ENCODE measurements at places on chromosomes 16 and 17.

DNA sequence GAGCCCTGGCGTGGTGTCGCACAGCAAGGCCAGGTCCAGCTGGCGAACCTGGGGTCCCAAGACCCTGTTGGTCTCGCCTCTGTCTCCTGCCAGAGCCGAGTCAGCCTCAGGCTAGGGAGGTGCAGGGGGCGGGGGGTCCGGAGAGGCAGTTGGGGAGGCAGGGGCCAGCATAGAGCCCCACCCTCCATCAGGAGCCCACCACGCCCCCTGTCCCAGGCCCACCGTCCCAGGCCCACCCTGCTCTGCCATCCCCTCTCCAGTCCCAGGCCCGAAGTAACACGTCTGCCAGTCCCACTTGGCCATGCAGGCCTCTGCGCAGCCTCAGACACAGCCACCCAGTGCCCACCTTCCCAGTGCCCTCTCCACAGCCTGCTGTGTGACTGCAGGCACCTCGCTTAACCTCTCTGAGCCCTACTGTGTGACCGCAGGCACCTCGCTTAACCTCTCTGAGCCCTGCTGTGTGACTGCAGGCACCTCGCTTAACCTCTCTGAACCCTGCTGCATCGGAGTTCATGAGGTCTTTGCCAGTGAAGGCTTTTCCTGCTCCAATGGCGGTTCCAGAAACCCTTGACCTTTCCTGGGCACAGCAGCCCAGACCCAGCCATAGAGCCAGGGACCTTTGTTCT, 29.3 kb downstream of the ZNF469 start:
- no peak for DNase-seq

- DNase-seq = no peak
These were observed 698.8 kb upstream of the GOT2 start for GRCh38 chr16:59432896-59433295.

GRCh38 chr17:21199311-21199710, 14.7 kb downstream of the TMEM11 start:
- no peak for DNase-seq

GRCh38 chr16:707062-707538, 1.5 kb upstream of the FBXL16 start:
- no peak for DNase-seq

GRCh38 chr17:7114875-7115614, 423 bp upstream of the ASGR2 start:
- DNase-seq = no peak

DNA sequence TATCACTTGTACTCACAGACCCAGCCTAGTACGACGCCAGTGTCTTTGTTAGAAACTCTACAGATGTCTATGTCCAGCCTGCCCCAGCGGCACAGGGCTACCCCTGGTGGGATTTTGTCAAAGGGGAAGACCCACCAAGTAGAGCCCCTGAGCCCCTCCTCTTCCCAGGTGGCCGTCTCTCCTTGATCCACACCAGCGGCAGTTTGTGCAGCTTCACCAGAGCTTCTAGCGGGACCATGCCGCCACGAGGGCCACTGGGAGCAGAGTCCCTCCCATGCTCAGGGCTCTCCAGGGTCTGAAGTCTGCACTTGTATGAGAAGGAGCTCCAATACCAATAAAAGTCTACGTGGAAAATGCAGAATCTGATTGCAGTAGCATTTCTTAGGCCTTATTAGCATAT, 157.1 kb downstream of the RPTOR start:
- no peak for DNase-seq

- no peak for DNase-seq
These were observed 204.8 kb downstream of the CDH8 start for GRCh38 chr16:61831351-61831917.
